ENCODE measurements at places on chromosomes 7 and 10.

- no peak for DNase-seq
These were observed 50.0 kb upstream of the CAMK1D start for GRCh38 chr10:12299222-12299965.

DNA sequence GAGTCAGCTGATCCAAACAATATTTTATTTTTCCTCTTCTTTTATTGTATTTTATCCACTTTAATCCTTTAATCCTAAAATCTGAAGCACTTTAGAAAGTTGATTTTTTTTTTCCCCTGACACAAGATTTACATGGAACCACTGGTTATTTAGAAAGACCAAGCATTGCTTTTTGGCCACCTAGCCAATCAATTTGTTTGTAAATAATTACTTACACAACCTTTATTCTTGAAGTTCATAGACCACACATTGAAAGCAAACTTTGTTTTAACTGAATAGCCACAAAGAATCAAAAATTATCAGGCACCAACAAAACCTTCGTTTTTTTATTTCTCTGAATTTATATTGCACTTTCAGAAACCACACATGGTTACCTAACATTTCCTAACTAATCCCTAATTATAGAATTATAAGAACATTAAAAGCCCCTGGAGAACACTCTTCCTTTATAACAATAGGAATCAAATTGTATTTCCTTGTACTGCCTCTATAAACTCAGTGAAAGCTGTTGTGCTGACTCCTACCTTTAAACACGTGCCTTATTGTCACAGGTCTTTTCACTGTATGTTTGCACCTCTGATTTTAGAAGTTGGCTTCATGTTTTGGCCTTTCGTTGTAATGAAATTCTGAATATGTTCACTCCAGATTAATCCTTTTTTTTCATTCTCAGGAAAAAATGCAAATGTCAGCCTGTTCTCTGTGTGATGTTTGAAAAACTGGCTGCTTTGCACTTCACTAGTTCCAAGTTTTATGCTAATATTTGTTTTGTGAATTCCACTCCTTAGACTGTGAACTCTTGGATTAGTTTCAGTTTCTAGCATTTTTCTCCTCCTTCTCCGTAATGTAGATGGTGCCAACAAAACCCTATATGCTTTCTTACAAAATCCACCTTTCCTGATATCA, 1511.9 kb downstream of the REEP3 start:
- no peak for DNase-seq

- no peak for DNase-seq
These were observed 631 bp downstream of the OTUD1 start for GRCh38 chr10:23439452-23439960.

GRCh38 chr7:122257056-122257455, 47.5 kb downstream of the FEZF1 start:
- no peak for DNase-seq

- no peak for DNase-seq
These were observed 38.9 kb downstream of the JAKMIP3 start for GRCh38 chr10:132104471-132105301.

- no peak for DNase-seq
These were observed 164.6 kb downstream of the SND1 start for GRCh38 chr7:127816354-127817190.
